ENCODE measurements at places on chromosomes 7 and 10. TPM values are rescaled to one million over a fixed set of nuclear protein-coding genes. Genes with fewer than 3 reads are reported as not detected.

CTAGE4 gene
- 1.8 TPM for total RNA-seq

SPAG6 gene
- total RNA-seq, result not detected

PDIA4 gene
- 34.3 TPM for total RNA-seq

OGDHL gene
- total RNA-seq, result 3.2 TPM

PIP gene
- total RNA-seq, result not detected

FAM149B1 gene
- 20.8 TPM for total RNA-seq

HECW1 gene
- 1.5 TPM for total RNA-seq

AHR gene
- total RNA-seq, result 76.0 TPM

PCLO gene
- total RNA-seq, result 4.2 TPM

TSPAN12 gene
- 21.0 TPM for total RNA-seq

PAPOLB gene
- not detected for total RNA-seq

ZNF438 gene
- total RNA-seq, result 14.1 TPM

WNT8B gene
- total RNA-seq, result not detected

SMARCD3 gene
- total RNA-seq, result 63.1 TPM

AMPH gene
- total RNA-seq, result 2.5 TPM

SLC16A12 gene
- total RNA-seq, result 1.1 TPM

SNX13 gene
- 51.4 TPM for total RNA-seq

NEBL gene
- total RNA-seq, result 2.1 TPM

ATOH7 gene
- total RNA-seq, result not detected

CROT gene
- 12.9 TPM for total RNA-seq

HOXA5 gene
- total RNA-seq, result 12.1 TPM

MPP7 gene
- 50.3 TPM for total RNA-seq

GPR26 gene
- total RNA-seq, result not detected

HEPACAM2 gene
- not detected for total RNA-seq

SYT15 gene
- total RNA-seq, result 0.99 TPM

SLC13A1 gene
- total RNA-seq, result not detected

ANKRD30A gene
- total RNA-seq, result not detected

WNT2 gene
- 2.8 TPM for total RNA-seq

MACROH2A2 gene
- total RNA-seq, result 10.4 TPM

CTTNBP2 gene
- 4.9 TPM for total RNA-seq

RBAK gene
- 8.9 TPM for total RNA-seq

CALHM1 gene
- not detected for total RNA-seq

LOXL4 gene
- total RNA-seq, result 10.3 TPM

DNAJC12 gene
- 18.5 TPM for total RNA-seq

DUSP5 gene
- total RNA-seq, result 3.6 TPM
